ENCODE measurements at places on chromosomes 3 and 15.
A peak's percentile ranks its signal among the peaks of the same experiment; 100 is the strongest.

GRCh38 chr3:46361408-46362283 lies 7.7 kb downstream of the CCR2 start:
- DNase-seq = no peak

GRCh38 chr3:99868311-99868646 lies 50.6 kb downstream of the CMSS1 start:
- DNase-seq = no peak

DNA sequence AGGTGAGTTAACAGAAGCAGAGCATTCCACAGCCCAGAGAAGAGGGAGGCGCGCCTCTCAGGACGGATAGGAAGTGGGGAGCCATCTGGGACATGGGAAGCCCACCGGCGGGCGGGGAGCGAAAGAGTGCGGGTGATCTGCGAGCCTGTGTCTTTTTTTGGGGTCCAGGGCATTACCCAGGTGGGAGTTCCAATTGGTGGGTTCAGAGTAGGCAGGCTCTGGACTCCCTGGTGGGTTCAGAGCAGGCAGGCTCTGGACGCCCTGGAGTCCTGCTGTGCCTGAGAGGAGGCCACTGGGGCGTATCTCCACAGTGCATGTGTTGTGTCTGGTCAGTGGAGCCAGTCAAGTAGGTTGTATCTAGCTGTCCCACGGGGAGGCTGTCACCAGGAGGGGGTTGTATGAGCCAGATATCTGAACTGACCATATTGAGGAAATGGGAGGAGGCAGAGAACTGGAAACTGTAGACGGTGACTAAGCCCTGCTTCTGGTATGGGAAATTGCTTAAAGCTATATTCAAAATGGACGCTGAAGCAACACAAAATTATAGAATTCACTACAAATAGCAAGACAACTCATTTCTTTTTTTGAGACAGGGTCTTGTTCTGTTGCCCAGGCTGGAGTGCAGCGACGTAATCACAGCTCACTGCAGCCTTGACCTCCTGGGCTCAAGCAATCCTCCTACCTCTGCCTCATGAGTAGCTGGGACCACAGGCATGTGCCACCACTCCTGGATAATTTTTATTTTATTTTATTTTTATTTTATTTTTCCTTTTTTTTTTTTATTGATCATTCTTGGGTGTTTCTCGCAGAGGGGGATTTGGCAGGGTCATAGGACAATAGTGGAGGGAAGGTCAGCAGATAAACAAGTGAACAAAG lies 34.5 kb upstream of the CHST2 start:
- no peak for DNase-seq

DNA sequence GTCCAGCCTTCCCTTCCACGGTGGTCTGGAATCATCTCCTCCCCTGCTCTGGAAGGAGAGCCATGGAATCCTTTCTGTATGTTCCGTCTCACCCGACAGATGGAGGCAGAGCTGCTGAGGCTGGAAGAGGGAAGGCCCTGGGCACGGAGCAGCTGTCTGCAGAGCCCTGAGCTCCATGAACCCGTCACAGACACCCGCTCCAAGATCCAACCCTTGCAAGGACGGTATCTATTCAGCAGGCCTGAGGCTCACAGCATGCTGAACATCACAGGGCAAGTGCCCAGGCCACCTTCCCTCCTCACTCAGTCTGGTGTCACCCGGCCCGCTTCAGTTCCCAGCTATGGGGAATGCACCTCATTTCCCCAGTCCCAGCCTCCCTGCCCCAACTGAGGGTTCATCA lies 103.9 kb downstream of the LRIG1 start:
- DNase-seq = no peak

DNA sequence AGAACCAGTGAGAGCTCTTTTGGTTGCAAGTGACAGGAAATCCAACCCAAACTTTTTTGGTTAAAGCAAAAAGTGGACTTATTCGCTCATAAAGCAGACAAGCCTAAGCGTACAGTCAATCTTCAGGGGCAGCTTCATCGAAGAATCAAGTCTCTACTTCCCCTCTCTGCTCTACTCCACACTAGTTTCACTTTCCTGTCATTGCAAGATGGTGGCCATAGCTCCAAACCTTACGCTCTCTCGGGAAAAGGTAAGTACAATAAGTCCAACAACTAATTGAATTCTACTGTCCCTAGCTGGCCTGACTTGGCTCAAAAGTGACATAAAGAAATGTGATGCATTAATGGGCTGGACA lies 24.9 kb upstream of the ZNF710 start:
- no peak for DNase-seq

DNA sequence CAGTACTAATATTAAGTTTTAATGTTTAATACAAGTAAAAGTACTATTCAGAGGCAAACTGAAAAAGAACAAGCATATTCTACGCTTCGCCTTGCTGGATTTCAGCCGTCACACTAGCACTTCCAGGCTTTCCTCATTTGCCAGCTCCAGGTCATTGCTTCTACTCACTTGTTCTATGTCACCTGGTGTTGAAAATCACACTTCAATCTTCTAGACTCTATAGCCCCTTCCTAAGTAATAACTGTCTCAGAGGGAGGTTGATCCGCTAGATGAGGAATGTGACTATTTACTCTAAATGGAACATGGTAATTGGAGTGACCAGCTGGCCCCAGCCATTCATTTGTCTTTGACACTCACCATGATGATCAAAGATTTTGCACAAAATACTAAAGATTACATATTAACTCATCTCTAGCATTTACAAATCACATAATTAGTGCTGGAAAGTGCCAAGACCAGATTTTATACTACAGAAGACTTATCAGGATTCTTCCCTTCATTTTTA lies 92.0 kb downstream of the GAP43 start:
- DNase-seq = no peak

- DNase-seq = no peak
Observed at GRCh38 chr15:31365032-31365654, 38.5 kb downstream of the KLF13 start.

- no peak for DNase-seq
Observed at GRCh38 chr15:69610277-69610676, 157.7 kb downstream of the RPLP1 start.

GRCh38 chr3:182829761-182830405 lies 36.6 kb downstream of the ATP11B start:
- DNase-seq = no peak

GRCh38 chr3:61073566-61074165 lies 177.6 kb downstream of the FHIT start:
- DNase-seq = no peak

GRCh38 chr3:16838561-16838960 lies 46.2 kb upstream of the PLCL2 start:
- no peak for DNase-seq

GRCh38 chr15:74482661-74483060 lies 21.7 kb upstream of the UBL7 start:
- no peak for DNase-seq

DNA sequence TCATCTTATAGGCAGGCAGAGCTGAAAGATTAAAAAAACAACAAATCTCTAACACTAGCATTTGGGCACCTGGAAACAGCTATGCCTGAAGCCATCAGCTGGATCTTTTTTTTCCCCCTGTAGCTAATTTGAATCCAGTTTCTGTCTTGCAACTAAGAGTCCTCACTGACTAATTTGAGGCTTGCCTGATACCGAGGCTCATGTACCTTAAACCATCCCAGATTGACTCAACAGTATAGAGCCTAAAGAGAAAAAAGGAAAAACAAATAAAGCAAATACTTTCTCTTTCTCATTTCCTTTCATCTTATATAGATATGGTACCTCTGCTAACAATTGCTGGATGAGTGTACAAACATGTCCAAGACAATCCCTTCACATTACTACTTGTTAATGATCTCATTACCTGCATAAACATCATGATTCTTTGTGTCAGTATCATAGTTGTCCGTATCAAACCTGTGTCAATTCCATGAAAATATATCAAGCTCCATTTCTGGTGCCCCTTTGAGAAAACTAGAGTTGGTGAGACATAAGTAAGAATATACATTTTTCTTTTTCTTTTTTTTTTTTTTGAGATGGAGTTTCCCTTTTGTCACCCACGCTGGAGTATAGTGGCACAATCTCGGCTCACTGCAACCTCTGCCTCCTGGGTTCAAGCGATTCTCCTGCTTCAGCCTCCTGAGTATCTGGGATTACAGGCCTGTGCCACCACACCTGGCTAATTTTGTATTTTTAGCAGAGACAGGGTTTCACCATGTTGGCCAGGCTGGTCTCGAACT lies 43.1 kb downstream of the BHLHE40 start:
- DNase-seq = no peak

DNA sequence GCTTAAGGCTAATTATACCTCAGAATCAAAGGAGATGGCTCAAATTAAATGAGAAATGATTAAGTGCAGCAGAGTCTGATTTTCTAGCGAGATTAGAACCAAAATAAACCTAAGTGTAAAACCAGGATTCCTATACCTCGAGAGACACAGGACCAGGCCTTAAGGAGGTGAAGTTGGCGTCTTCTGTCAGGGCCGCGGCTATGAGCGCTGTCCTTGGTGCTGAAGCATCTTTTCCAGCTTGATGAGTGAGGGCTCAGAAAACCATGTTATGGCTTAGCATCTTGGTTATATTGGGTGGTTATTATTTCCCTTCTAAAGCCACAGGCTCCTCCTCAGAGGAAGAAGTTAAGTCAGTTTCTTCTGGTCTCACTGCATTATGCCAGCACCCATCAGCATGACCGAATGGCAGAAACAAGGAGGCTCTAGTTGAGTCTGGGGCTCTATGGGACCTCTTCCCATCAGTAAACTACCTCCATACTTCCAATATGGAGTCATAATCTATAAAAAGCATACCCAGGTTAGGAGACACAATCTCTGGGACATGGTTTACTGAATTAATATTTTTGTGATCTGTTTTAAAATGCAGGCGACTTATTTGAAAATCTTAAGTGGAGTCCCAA lies 120.1 kb upstream of the NMNAT3 start:
- DNase-seq = peak; percentile 63

- DNase-seq = peak; percentile 48
Observed at GRCh38 chr3:5133239-5134018, 11.3 kb downstream of the ARL8B start.

DNA sequence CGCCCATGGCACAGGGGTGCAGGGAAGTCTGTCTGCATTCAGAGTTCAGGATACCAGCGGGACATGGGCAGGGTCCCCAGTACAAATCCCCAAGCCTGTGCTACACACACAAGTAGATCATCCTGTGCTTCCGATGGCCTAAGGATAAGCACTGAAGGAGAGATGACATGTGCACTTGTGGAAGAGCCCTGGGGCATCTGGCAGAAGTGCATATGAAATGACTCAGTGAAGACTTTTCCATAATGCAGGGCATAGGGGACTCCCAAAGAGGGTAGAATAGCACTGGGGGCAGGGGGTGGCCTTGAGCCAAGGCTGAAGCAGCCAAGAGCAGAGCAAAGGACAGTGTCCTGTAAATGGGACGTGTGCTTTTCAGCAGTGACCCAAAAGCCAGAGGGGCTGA lies 22.9 kb downstream of the ADAMTS17 start:
- no peak for DNase-seq

DNA sequence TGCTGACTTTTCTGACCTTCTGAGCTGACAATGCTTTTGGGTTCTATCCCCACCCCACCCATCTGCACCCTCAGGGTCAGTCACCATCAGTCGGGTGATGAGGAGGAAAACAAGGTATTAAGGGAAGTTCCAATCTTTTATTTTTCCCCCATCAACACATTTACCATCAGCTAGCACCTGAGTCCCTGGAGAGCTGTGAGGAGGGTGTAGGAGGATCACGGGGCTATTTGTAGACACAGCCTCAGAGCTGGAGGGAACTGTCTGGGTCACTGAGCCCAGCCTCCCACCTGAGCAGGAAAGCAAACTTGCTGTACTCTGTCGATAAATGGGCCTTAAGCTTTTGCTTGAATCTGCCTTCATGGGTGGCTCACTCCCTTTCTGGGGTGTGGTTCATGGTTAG lies 24.8 kb upstream of the ZFAND6 start:
- no peak for DNase-seq

DNA sequence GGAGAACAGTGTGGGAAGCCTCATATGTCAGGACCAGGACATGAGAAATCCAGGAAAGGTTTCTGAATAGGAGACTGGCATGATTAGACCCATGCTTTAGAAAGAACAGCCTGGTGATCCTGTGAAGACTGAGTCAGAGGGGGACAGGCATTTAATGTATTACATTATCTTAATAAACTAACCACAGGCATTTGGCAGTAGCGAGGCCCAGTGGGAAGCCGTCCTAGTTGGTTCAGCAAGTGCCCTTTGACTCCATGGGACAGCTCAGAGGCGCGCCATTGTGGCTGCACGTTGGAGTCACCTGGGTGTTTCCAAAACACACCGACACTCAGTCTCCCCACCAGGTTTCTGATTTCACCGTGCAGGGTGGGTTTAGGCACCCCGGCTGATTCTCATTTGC lies 90.5 kb upstream of the DGKG start:
- DNase-seq = no peak

DNA sequence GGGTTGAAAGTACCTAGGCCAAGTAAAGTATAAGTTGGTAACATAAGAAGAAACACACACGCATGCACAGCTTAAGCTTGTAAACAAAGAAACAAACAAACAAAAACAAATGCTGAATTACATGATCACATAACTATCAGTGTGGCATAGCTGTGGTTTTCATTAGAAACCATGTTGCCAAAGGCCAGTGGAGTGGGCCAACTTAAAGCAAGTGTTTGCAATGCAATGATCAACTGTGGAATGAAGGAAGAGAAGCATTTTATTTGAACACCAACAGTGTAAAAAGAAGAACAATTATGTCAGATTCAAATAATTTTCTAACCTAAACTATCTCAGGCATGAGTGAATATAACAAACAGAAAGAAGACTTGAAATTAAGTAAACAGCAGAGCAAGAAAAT lies 199.4 kb upstream of the STRIT1 start:
- DNase-seq = no peak

GRCh38 chr15:94057305-94057704 lies 174.1 kb upstream of the MCTP2 start:
- DNase-seq = no peak

DNA sequence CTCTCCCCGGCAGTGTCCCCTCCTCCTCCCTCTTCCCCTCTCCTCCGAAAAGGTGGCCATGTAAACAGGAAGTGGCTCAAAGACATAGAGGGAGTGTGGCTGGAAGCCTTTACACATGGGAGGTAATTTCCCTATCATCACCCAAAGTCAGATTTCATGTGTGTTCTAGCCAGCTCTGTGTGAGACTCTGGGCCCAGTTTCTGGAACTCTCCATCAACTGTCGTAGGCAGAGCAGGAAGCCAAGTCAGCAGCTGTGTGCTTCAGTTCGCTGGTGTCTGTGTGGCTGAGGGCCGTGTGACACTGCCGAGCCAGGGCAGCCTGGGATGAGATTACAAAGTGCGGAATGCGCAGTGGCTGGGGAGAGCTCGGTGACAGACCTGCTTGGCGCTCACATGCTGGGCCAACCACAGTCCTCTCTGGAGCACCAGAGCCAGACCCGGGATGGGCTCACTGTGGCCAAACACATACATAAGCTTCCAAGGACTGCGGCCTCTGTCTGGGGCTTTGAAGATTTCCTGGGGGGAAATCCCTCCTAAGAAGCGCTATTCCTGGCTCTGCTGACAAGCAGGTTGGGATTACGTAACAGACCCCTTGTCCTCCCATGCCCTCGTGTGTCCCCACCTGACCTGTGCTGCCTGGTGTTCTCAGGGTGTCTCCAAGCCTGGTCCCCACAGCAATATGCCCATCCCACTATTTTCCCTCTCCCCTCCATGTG lies 50.7 kb downstream of the UMPS start:
- peak; percentile 85 for DNase-seq

GRCh38 chr3:184261854-184262763 lies 756 bp upstream of the CAMK2N2 start:
- DNase-seq = peak; percentile 34

GRCh38 chr3:69872783-69873378 lies 126.7 kb upstream of the SAMMSON start:
- no peak for DNase-seq

- DNase-seq = no peak
Observed at GRCh38 chr15:39663704-39664250, 82.9 kb downstream of the THBS1 start.
